ENCODE measurements at places on chromosomes 1 and 21.

DNA sequence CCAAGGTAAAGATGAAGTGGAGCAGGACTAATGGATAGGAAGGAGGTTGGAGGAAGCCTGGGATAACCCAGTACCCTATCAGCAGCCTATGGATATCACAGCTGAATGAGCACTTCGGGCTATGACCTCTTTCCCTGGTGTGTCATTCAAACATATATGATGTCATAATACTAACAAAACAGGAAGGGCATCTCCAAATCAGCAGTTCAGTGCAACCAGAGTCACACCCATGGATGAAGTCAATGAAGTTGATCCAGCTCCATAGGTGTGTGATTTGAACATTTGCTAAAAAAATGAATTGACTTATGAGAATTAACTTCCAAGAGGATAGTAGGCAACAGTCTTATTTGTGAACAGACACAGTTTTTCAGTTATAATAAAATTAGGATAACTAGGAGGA lies 1.7 kb upstream of the C1orf116 start:
- no peak for ATAC-seq

GRCh38 chr1:151418081-151418480 lies 18.7 kb downstream of the PSMB4 start:
- ATAC-seq = no peak

GRCh38 chr1:230109895-230110667 lies 43.0 kb downstream of the GALNT2 start:
- peak; percentile 91 for ATAC-seq

- ATAC-seq = no peak
Observed at GRCh38 chr1:38328278-38329035, 281.9 kb upstream of the POU3F1 start.

GRCh38 chr1:94973309-94973922 lies 46.5 kb upstream of the CNN3 start:
- no peak for ATAC-seq

DNA sequence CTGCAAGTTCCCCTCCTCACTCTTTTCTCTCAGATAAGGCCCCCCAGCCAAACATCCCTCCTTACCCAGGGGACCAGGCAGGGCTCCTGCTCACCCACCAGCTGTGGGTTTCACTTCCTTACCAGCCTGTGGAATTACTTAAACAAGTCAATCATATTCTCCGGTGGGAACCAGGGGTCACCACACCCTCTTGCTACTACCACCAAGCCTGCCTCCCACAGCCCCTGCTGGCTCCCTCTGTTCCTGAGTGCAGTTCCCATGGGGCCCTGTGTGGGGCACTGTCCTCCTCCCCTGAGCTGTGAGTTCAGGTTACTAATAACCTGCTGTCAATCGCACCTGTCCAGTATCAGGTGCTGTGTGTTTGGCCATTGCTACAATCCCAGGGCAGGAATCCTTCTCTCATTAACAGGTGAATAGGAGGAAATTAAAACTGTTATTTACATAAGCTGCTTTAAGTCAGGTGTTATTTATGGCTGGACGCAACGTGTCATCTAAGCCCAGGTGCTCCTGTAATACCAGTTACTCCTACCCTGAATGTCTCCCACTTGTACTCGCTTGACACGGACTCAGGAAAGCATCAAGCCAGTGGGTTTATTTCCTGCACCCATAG lies 53.1 kb upstream of the LBR start:
- peak; percentile 68 for ATAC-seq

DNA sequence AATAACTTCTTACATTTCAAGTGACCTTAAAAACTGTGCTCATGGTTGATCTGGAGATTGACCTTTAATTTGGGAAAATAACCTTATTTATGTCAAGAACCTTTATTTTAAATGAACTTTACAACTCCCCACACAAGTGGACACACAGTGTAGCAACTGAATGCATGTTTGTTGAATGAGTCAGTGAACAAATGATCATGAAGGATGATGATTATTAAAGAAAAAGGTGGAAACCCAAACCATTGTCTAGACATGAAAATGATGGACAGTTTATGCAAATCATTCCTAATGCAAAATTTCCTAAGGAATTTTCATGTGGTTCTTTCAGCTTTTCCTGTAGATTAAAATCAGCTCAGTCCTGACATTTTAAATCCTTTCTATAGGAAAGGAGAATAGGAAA lies 439.8 kb upstream of the RUNX1 start:
- ATAC-seq = no peak

DNA sequence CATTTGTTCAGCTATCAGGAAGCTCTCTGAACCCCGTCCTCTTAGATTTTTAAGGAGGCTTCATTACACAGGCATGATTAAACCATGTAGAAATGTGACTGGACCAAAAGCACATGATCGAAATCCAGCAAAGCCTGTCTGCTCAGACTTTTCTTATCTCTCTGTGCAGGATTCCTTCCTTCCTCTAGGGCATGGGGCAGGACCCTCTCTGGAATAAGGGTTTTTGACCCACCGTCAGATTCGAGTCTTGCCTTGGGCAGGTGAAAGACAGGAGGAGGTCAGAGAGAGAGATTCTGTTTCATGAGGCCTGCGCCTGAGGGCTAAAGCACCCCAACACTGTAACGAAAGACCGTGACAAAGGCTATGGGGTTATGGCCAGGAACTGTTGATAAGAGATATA lies 136.8 kb downstream of the RHOU start:
- no peak for ATAC-seq

- no peak for ATAC-seq
Observed at GRCh38 chr1:160206421-160207117, 1.4 kb downstream of the PEA15 start.

DNA sequence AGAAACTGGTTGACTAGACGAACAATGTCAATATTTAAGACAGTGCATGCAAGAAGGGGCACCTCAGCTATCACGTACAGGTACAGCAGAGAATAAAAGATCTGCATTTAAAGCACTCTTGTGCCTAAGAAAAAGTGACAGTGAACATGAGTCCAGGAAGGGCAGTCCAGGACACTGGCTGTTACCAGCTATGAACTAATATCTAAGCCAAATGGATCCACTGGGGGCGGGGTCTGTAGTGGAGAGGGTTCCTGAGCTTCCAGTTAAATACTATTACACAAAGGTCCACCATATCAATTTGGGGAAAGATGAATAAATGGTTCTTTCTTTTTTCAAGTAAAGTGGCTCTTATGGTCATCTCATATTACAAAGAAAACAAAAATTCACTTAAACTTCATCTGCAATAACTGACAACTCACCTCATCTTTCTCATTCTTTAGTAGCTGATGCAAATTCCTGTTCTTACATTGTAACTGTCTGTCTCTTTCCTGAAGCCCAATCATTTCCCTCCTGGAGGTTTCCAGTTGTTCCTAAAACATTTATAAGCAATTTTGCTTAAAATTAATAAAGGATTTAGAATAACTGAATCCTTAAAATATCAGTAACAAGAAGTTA lies 24.5 kb downstream of the SSX2IP start:
- ATAC-seq = no peak

- no peak for ATAC-seq
Observed at GRCh38 chr21:33811167-33812010, 104.2 kb downstream of the ATP5PO start.

DNA sequence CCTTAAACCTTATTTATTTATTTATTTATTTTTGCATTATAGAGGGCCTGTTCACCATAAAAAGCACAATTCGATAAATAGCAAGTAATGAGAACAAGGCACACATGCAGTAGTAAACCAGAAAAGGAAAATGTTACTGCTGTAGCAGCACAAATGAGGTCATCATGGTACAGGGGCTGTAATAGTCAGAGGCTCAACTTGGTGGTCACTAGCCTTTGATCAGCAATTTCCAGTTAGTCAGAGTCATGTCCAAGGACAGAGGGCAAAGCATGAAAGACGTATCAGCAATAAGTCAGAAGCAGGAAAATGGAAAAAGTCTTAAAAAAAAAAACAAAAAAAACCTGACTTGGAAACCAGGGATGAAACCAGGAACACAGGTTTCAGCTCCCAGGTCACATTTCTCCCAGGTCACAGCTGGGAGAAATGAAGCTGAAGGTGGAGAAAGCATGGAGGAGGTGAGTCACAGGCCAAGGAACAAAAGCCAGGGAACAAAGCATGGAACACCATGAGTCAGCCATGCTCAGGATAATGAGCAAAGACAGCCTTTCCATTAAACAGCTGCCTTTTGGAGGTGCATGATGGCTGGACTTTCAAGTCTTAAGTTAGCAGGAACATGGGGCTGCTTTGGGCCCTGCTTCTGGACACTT lies 556.3 kb downstream of the LTN1 start:
- no peak for ATAC-seq

- no peak for ATAC-seq
Observed at GRCh38 chr1:228321895-228322294, 84.7 kb downstream of the TRIM11 start.

DNA sequence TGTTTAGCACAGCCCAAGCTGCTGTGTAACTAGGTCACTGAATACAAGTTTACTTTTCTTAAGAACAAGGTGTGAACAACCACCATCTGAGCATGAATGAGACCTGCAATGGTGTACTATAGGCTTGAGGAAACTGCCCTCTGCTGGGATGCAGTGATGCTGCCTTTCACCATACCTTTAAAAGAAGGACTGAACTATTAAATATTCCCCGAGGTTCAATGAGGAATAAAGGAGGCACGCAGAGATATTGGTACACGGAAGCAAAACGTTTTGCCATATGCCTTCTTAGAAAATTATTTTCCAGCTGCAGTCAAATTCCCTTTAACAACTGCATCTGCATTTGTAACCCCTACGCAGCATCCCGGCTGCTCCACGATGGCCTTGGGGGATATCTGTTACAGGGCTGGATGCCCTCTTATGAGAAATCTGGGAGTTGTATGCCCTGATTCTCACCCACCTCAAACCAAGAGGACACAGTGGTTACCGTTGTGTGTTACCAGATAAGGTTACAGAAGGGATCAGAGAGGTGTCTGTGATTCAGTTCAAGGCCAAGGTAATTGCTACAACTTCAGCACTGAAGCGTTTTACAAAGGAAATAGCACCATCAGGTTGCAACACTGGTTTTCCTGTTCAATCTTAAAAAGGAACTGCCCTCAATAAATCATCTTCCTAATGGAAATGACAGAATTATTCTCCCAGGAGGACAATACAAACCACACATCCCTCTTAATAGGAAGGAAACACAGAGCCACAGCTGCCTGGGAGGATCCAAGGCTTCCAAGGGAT lies 470.5 kb downstream of the LTN1 start:
- no peak for ATAC-seq

DNA sequence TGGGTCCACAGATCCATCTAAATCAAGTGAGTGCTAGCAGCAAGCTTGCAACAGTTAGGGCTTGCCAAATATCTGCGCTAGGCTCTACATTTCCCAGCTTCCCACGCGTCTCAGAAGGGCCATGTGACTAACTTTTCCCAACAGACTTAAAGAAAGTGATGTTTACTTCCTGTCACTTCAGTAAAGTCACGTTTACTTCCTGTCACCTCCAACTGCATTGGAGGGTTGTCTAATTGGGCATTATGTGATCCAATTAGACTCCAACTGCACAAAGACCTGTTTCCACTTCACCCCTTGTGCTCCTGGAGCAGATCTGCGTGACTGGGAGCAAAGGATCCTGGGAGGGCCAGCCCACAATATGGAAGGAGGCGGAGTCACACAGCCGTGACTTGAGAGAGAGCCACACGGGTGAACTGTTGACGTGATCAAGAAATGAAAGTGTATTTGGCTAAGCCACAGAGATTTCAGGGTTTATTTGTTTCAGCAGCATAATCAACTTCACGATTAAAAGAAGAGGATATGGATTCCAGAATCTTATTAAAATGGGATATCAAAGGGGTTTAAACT lies 77.7 kb downstream of the CYYR1 start:
- no peak for ATAC-seq

- ATAC-seq = no peak
Observed at GRCh38 chr1:14377386-14377785, 221.1 kb upstream of the KAZN start.

GRCh38 chr1:78441921-78442320 lies 48.9 kb upstream of the PTGFR start:
- ATAC-seq = no peak

DNA sequence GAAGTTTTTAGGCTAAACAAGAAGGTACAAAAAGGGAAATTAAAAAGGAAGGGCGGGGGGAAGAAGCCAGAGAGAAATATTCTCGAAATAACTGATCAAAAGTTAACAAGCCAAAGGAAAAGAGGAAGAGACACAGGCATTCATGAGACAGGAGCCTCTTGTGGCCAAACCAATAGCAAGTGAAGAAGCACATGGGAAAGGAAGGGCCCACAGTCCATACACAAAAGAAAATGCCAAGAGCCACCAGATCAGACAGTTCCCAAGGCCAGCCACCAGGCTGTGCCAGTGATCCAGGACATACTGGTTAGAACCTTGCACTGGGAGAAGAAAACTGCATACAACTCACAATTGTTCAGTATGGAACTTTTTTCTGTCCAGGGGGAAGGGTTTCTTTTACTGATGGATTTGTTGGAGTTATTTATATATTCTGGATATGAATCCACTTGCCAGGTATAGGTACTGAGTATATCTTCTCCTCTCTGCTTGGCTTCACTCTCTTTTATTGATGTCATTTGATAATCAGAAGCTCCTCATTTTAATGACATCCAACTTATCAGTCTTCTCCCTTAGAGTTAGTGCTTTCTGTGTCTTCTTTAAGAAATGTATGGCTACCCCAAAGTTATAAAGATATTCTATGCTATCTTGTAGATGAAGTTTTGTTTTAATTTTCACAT lies 76.8 kb downstream of the CD46 start:
- no peak for ATAC-seq

GRCh38 chr1:51131185-51131584 lies 29.2 kb downstream of the C1orf185 start:
- ATAC-seq = no peak

DNA sequence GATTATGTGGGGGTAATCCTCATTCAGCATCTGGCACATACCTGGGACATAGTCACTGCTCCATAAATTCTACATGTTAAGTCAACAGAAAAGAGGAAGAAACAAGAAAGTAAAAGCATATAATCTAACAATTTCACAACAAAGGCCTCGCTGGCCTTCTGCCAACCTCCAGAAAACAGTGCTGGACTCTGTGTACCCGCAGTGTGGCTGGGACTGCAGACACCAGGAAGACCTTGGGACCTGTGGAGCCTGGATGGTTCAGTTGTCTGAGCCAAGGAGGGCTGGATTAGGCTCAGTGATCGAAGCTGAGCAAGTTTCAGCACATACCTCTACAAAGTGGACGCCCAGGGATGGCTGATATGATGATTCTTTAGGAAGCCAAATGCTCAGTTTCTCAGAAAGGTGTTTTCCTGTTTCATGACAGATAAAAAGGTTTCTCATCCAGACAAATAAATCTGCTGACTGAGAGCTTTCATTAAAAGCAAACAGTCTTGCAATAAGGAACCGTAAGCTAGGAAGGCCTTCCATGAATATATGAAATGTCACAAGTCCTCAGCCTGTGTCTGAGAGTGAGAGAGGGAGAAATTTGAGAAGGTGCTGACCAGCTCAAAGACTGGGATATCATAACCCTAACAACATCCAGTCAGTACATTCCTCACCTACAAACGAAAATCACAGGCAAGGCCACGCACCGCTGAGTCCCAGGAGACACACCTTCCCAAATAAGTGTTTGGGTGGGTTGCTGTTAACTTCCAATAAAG lies 48.4 kb downstream of the CAPZB start:
- ATAC-seq = no peak

DNA sequence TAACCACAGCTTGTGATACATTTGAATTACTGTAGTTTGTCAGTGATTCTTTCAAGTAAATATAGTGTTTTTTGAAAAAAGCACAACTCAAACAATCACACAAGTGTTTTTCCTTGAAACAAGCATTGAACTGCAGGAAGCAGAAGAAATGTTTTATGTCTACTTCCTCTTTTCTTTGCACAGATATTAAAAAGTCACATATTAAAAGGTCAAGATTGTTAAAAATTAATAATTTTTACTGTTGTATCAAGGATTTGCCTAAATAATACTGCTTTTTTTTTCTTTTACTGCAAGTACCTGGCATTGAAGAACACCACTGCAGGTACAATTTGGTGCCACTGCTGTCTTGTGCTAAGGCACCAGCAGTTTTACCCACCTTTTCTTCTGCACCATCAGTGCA lies 214.2 kb upstream of the C1orf105 start:
- no peak for ATAC-seq
